H54 (cell line): ENCODE measurements at places on chromosomes 13 and 19.

DNA sequence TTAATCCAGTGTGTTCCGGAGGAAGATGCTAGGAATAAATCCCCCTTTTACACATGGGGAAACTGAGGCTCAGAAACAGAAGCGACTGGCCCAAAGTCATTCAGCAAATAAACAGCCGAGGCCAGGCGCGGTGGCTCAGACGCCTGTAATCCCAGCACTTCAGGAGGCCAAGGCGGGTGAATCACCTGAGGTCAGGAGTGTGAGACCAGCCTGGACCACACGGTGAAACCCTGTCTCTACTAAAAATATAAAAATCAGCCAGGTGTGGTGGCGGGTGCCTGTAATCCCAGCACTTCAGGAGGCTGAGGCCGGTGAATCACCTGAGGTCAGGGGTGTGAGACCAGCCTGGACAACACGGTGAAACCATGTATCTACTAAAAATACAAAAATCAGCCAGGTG, 11.6 kb upstream of the PLIN3 start:
- no peak for DNase-seq

- no peak for DNase-seq
Observed at GRCh38 chr13:57253551-57253950, 86.6 kb downstream of the PRR20E start.

DNA sequence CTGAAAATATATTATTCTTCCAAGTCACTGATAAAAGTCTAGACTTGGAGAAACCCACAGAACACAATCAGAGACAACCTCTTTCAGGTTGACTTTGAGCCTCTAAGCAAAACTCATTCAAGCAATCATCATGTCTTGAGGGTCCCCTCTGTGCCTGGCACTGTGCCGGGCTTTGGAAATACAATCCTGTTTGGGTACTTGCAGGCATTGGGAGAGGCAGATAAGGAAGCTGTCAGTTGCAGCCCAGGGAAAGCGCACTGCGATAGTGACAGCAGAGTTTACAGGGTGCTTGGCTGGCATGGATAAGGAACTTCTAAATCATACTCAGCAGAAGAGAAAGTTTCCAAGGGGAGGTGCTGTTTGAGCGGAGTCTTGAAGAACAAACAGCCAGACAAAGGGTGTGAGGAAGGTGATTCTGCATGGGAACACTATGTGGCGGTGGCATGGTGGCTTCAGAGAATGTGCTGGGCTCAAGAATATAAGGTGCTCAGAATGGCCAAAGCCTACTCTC, 9.1 kb downstream of the SERP2 start:
- no peak for DNase-seq

GRCh38 chr13:71054358-71054757, 812.6 kb downstream of the DACH1 start:
- no peak for DNase-seq

- DNase-seq: no peak
Observed at GRCh38 chr13:98959786-98960605, 17.9 kb downstream of the DOCK9 start.

DNA sequence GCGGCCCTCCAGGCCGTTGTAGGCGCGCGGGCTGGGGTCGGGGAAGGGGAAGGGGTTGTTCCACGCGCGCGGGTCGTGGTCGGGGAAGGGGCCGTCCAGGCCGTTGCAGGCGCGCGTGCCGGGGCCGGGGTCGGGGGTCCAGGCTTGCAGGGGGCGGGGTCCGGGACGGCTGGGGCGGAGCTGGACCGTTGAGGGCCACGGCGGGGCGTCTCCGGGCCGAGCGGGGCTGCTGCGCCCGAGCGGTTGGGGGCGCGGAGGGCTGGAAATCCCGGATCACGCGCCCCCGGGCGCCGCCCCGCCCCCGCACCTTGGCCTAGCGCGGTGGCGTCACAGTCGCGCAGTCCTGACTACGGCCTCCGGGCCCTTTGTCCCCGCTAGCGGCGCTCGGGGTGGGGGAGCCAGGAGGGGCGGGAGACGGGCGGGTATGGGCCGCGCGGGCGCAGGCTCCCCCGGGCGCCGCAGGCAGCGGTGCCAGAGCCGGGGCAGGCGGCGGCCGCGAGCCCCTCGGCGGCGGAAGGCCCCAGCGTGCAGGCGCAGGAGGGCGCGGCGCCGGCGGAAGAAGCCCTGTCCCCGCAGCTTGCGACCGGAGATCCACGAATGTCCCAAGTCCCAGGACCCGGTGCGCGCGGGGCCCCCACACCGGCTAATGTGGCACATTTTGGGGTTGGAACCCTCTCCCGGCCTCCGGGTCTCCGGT, 665 bp downstream of the GPX4 start:
- peak; percentile 71 for DNase-seq

- peak; percentile 31 for DNase-seq
Observed at GRCh38 chr13:31200637-31200971, 829 bp downstream of the B3GLCT start.

GRCh38 chr19:49295208-49295880, 29.6 kb downstream of the SLC6A16 start:
- no peak for DNase-seq

DNA sequence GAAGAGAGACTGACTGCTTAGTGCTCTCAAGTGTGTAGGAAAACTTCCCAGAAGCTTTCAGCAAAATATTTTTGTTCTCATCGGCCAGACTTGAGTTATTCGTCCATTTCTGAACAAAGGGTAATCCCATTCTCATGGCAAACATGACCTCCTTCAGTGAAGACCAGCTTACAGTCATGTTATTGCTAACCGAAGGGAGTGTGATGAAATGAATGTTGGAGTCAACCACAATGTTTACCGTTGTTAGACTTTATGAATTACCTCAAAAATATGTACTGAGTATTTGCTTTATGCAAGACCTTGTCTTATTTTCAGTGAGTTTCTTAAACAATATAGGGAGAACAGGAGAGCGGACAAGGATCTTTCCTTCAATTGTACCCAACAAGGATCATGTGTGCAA, 228.6 kb downstream of the LMO7 start:
- DNase-seq: no peak

- no peak for DNase-seq
Observed at GRCh38 chr13:21077076-21077787, 15.8 kb upstream of the LATS2 start.

GRCh38 chr13:64591971-64592370, 2638.2 kb downstream of the PCDH9 start:
- no peak for DNase-seq

GRCh38 chr19:18444513-18444912, 6.6 kb upstream of the ISYNA1 start:
- DNase-seq: no peak

- no peak for DNase-seq
Observed at GRCh38 chr19:54481326-54481930, 8.3 kb upstream of the CDC42EP5 start.

DNA sequence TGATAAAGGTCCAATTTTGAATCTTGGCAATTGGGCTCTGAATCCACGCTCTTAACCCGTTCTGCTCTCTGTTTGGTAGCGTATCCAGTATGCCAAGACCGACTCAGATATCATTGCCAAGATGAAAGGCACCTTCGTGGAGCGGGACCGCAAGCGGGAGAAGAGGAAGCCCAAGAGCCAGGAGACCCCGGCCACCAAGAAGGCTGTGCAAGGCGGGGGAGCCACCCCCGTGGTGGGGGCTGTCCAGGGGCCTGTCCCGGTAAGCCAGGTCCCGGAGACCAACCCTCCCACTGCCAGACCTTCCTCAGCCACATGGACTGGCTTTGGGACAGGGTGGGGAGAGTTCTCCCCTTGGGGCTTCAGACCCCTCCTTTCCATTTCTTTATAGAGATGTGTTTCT, 8.3 kb downstream of the SNRPA start:
- DNase-seq: no peak

DNA sequence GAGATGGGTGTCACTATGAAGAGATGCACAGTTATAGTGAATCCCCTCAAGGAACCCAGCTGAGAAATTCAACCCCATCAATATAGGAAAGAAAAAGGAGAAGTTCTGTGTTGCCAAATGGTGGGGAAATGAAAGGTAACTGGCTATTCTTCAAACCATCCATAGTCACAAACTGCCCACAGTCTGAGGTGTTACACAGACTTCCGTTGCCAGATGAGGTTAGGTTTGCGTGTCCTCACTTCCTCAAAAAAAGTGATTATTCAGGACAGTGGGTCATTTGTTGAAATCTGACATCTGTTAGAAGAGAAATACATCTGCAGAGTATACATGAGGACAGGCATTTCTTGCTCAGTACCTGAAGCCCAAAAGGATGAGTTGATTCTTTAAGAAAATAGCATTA, 9.0 kb downstream of the SIGLEC5 start:
- DNase-seq: no peak

GRCh38 chr13:97192166-97192565, 30.0 kb upstream of the MBNL2 start:
- no peak for DNase-seq

DNA sequence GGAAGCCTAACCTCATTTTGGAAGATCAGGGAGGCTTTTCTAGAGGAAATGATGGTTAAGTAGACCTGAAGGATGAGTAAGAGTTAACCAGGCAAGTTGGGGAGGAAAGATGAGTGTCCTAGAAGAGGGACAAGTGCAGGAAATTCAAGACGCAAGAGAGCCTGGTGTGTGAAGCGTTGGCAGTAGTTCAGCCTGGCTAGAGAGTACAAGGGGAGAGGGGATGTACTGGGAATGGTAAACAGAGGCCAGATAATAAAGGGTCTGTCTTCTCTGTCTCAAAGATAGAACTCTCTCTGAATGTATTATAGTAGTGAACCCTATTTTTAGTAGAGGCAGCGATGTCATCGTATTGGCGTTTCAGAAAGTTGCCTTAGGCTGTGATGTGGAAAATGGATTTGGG, 9.7 kb downstream of the DPY19L3 start:
- no peak for DNase-seq

DNA sequence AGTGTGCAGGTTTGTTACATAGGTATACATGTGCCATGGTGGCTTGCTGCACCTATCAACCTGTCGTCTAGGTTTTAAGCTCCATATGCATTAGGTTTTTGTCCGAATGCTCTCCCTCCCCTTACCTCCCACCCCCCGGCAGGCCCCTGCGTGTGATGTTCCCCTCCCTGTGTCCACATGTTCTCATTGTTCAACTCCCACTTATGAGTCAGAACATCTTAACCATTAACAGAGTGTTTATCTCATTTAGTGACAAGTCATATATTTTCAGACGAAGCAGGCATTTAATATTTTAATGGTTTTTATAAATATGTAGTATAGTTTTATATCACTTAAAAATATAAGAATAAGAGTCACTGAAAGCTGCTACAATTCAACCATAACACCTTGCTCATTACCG, 780.5 kb upstream of the ARGLU1 start:
- DNase-seq: no peak

- DNase-seq: peak; percentile 94
Observed at GRCh38 chr19:33293255-33294057, 8.9 kb downstream of the CEBPA start.

DNA sequence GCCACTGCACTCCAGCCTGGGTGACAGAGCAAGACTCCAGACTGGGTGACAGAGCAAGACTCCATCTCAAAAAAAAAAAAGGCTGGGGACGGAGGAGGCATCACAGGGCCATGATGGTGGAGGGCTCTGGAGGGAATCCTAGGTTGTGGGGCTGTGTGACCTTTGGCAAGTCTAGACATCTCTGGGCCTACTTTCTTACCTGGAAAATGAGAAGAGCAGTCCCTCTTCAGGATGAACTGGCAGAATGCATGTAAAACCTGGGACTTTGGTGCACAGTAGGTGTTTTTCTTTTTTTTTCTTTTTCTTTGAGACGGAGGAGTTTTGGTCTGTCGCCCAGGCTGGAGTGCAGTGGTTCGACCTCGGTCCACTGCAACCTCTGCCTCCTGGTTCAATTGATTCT, 13.7 kb downstream of the CIB3 start:
- no peak for DNase-seq

GRCh38 chr13:38735665-38736440, 49.0 kb downstream of the FREM2 start:
- DNase-seq: no peak

- DNase-seq: no peak
Observed at GRCh38 chr13:99495466-99496183, 5.6 kb upstream of the TM9SF2 start.

- peak; percentile 61 for DNase-seq
Observed at GRCh38 chr13:29702912-29703351, 107.4 kb upstream of the SLC7A1 start.

DNA sequence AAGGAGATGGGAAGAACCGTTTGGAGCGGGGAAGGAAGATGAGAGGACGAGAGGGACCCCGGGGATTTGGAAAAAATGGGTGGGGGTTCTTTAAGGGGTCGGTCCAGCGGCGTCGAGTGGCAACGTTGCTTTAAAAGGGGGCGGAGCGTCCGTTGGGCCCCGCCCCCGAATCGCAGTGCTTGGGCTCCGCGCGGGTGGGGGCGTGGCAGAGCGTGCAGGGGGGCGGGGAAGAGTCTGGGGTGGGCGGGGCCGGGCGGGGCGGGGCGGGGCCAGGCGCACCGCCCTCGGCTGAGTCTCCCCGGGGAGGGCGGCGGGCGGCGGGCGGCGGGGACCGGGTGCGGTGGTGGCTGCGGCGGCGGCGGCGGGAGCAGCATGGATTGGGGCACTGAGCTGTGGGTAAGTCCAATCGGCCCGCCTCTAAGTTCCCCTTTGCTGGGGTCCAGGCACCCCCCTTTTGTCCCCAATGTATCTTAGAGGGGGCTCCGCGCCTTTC, at the start of gene TRIP10:
TSS of gene TRIP10 (plus strand) at position 291 of the 493 bp plus-strand sequence. CDS start at position 373, 82 bp downstream.
- DNase-seq: peak; percentile 64

DNA sequence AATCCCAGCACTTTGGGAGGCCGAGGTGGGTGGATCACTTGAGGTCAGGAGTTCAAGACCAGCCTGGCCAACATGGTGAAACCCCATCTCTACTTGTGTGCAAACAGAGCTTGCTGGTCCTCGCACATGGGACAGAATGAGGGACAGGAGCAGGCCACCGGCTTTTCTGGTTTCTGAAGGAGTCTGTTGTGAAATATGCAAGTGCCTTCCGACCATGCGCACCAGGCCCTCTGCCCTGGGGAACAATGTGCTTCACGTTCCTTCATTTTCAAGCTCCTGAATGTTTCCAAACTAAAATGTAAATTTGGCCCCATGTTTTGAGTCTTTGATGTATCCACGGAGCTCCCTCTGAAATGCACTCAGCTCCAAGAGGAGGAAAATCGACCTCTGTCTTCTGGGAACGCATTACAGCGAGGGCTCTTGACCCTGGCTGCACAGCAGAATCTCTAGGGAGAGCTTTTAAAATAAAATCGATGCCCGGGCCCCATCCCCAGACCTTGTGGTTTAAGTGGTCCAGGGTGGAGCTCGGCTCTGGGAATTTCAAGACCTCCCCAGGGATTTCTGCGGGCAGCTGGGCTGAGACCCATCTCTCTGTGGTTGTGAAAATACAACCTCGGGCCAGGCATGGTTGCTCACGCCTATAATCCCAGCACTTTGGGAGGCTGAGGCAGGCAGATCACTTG, 9.3 kb upstream of the ACP4 start:
- DNase-seq: no peak

- DNase-seq: no peak
Observed at GRCh38 chr13:39590466-39591036, 12.4 kb downstream of the LHFPL6 start.
